ENCODE measurements at places on chromosomes 5 and 9.

DNA sequence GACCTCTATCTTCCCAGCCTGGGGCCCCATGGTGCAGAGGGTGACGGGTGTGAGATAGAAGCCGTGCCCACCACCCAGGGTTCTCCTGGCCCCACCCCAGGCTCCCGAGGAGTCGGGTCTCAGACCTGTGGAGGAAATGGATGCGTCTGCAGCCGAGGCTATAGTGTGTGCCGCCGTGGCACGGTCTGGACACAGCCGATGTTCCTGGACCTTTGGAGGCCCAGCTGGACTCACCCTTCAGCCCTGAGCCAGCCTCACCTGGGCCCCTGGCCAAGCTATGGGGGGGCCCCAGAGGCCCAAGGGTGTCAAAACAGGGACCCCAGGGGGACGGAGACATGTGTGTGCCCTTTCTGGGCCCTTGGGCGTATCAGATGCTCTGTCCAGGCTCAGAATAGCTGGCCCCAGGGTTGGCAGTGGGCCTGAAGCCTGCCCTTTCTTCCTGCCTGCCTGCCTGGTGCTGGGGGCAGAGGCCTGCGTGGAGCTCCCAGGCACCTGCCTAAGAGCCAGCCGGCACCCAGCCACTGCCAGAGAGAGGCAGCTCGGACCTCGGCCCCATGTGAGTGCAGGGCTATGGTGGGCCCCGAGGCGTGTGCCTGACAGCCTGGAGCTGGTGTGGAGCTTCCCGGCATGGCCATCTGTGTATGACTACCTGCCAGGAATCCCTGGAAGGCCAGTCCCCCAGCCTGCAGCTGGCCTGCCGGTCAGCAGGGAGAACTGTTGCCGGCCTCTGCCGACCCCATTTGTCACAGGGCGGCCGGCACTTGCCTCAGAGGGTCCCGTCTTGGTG is 41.8 kb downstream of the KCNT1 start:
- DNase-seq: no peak

GRCh38 chr5:135514116-135514515 is 21.6 kb downstream of the NEUROG1 start:
- no peak for DNase-seq

GRCh38 chr9:17719053-17719452 is 140.2 kb downstream of the SH3GL2 start:
- no peak for DNase-seq

DNA sequence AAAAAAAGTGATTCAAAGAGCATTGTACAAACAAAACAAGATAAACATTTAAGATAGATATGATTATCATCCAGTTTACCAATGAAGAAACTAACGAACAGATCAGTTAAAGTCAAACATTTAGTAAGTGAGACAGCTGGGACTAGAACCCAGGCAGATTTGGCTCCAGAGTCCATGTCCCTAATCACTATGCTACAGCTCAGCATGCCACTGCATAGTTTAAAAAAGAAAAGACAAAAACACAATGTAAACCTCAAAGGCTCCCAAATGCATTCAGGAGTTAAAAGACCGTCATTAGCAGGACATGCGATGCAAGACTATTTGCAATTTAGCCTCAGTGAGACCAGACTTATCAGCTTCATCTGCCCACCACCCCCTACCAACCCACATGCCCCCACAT is 36.8 kb downstream of the DENND1A start:
- no peak for DNase-seq

GRCh38 chr5:61732796-61733195 is 400.7 kb downstream of the ZSWIM6 start:
- no peak for DNase-seq

- no peak for DNase-seq
Observed at GRCh38 chr5:116546743-116547124, 27.9 kb downstream of the SEMA6A start.

DNA sequence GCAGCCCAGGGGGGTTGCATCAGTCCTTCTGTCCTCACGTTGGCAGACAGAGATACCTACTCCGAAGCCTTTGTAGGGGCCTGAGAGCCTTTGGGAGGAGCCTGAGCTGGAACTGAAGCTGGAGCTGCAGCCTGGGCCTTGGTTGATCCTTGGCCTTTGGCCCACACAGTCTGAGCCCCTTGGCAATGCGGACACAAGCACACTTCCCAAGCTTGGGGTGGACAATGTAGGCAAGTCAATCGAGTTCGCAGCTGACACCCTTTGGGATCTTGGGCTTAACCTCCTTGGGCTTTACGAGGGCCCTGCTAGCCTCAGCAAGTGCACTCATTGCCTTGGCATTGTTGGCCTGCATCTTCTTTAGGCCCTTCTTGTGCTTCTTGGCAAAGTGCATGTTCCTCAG is 5.9 kb downstream of the CSNK1A1 start:
- no peak for DNase-seq

GRCh38 chr9:23728736-23729135 is 97.3 kb downstream of the ELAVL2 start:
- DNase-seq: no peak

DNA sequence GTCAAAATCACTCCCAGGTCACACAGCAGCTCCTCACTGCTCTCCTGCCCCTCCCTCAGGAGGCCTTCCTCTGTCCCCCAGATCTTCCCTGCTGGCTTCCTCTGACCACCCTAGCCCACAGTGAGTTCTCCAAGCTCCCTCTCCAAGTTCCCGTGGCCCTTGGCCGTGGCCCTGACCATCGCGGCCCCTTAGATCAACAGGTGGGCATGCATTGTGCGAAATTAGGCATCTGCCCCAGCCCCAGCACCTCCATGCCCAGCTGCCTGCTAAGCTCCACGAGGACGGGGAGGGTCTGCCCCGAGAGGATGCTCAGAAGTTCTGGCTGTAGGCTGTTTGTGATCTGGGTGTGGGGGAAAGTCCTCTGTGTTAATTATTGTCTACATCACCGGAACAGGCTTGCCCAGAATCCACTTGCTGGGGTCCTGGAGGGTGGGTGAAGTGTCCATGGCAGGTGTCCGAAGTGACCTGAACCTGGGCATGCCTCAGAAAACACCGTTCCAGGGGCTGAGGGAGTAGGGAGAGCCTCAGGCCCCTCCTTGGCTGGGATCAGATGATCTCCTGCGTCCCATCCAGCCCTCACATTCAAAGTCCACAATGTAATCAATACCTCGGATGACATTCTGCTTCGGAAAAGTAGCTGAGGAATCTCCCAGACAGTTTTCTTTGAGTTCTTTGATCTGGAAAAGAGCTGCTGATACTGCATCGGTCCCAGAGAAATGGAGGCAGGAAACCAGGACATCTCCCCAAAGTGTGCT is 194.8 kb downstream of the PAX5 start:
- no peak for DNase-seq

DNA sequence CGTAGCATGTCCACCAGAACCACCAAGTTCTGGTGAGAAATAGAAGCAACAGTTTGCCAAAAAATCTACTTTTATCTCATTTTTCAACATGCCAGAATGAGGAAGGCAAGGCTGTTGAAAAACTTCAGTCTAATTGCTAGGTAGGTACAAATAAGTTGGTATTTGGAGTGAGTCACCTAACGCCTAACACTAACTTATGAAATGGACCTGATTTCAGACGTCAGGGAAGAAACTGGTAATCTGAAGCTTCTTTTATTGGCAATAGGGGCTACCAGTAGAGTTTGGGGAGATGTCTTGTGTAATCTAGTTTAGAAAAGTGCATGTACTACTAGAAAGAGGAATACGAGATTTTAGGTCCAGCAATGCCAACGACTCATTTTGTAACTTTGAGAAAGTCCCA is 4.4 kb upstream of the PDE6A start:
- DNase-seq: no peak

- no peak for DNase-seq
Observed at GRCh38 chr9:96884443-96884842, 30.1 kb upstream of the ZNF782 start.

GRCh38 chr5:30894811-30895210 is 298.7 kb upstream of the CDH6 start:
- no peak for DNase-seq

GRCh38 chr5:62538017-62538942 is 40.3 kb upstream of the LRRC70 start:
- DNase-seq: no peak

Measured in activated naive CD4-positive, alpha-beta T cell treated with Interleukin-2 at 50 U/mL for 16 hours (primary cell).